ENCODE measurements at places on chromosomes 13 and 19. TPM values are rescaled to one million over a fixed set of nuclear protein-coding genes. Genes with fewer than 3 reads are reported as not detected.

The AMH gene
- 1.0 TPM for total RNA-seq

The ZNF345 gene
- total RNA-seq: 0.08 TPM

The FGF9 gene
- total RNA-seq: not detected

The PPP6R1 gene
- 29.7 TPM for total RNA-seq

The ZNF708 gene
- total RNA-seq: 3.4 TPM

DNA sequence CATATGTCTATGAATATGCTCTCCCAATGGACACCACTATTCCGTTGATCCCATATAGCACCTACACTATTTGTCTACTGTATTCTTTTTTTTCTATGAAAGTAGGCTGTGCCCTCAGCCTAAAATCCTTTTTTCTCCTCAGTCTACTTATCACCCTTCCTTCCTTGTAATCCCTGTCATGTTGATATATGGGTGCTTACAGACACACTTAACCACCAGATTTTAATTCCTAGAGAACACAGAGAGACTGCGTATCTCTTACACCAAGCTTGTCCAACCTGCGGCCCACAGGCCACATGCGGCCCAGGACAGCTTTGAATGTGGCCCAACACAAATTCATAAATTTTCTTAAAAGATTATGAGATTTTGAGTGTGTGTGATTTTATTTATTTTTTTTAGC is 101.1 kb downstream of the ZAR1L start:
- no peak for DNase-seq

DNA sequence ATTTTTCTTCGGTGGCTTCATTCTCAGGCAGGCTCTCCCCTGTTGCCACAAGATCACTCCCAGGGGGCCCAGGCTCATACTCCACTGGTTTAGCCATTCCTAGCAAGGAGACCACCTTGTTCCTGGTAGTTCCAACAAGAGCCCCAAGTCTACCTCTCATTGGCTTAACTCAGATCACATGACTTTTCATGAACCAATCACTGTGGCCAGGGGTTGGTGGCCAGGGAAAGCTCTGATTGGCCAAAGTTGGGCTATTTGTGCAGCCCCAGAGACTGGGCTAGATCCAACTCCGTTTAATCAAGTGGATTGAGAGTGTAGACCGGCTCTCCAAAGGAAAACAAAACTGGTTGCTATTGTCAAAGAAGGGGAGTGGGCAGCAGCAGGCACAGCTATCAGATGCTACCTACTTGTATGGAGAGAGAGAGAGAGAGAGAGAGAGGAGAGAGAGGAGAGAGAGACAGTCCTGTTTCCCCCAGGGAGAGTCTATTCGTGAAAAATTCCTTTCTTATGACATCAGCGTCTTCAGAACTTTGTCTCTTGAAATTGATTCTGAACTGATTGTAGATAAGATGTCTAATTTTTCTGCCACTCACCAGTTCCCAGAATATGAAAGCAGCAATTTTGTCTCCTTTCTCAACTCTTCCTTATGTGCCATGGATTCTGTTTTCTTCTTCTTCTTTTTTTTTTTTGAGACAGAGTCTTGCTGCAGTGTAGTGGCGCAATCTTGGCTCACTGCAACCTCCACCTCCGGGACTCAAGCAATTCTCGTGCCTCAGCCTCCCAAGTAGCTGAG is 5.9 kb downstream of the CEACAM19 start:
- peak; percentile 35 for DNase-seq

- no peak for DNase-seq
Measured at GRCh38 chr13:112705286-112705685, 15.4 kb downstream of the ATP11A start.

The ADGRL1 gene
- 5.2 TPM for total RNA-seq

- DNase-seq: no peak
Measured at GRCh38 chr13:57846600-57847173, 215.1 kb downstream of the PCDH17 start.

The NAPSA gene
- not detected for total RNA-seq

- no peak for DNase-seq
Measured at GRCh38 chr13:110290826-110291225, 16.1 kb downstream of the COL4A1 start.

The BSPH1 gene
- total RNA-seq: not detected

The EXOC3L2 gene
- total RNA-seq: not detected

DNA sequence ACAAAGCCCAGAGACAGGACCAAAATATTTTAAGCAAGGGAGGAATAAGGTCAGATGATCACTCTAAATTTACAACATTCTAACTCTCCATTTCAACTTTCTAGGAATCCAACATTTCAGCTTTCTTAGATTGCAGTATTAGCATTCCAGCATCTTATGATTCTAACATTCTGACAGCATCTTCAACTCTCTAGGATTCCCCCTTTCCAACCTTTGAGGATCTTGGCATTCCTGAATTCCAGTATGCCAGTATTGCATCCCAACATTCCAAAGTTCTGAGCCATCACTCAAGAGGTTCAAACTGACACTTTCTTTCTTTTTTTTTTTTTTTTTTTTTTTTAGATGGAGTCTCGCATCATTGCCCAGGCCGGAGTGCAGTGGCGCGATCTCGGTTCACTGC is 13.8 kb downstream of the TGFB1 start:
- DNase-seq: no peak

GRCh38 chr19:12481781-12482508 is 2.7 kb downstream of the ZNF709 start:
- no peak for DNase-seq

The KRTDAP gene
- total RNA-seq: not detected

DNA sequence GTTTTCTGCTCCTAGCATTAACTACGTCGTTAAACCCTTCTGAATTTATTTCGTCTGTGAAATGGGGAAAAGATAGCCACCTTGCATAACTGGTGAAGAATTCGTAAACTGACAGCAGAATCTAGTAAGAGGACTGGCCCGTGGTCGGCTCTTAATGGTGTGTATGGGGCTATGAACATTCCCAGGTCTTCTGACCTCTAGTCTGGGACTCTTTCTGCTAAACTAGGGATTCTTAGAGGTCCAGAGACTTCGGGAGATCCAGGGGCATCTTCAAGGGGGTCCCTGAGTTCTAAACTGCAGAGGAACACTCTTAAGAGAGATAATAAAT is 231.1 kb upstream of the SERP2 start:
- DNase-seq: no peak
